Erythroblast (primary cell): ENCODE measurements at places on chromosomes 4 and X.

DNA sequence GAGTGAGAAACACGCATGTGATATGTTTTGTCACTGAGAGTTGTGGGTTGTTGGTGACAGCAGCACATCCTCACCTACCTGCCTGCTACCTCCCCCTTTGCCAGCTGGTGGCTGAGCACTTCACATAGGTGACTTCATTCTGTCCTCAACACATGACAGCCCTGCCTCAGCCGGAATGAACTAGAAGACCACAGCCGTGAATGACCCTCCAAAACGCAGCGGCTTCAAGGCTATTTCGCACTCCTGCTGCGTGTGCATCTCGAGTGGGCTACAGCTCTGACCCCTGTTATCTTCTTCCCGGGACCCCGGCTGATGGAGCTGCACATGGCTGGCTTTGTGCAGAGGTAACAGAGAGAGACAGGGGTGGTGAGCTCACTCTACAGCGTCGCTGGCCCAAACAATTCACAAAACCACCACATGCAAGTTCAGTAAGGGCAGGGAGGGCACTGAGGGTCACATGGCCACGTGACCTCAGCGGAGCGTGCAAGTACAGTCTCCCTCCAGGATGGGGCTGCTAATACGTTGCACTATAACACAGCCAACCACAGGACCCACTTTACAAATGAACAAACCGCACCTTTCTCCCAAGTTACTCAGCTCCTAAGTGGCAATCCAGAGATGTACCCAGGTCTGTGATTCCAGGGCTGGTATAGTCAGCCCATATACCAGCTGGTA lies 6.3 kb upstream of the PPP2R2C start:
- DNase-seq, result no peak

DNA sequence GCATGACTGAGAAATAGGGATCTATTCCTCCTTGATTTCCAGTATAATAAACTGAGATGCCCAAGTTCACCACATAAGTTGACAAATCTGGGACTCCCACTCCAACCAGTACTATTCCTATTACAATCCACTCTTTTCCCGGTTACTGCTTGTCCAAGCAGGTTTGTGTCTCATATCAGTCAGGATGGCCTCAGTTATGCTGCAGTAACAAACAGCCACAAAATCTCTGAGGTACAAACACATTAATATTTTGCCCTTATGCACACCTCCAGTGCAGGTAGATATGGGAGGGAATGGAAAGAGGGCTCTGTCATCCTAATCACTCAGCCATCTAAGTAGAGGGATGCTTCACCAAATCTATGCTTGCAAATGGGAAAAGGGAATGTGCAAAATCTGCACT lies 207.8 kb downstream of the RAB28 start:
- no peak for DNase-seq

DNA sequence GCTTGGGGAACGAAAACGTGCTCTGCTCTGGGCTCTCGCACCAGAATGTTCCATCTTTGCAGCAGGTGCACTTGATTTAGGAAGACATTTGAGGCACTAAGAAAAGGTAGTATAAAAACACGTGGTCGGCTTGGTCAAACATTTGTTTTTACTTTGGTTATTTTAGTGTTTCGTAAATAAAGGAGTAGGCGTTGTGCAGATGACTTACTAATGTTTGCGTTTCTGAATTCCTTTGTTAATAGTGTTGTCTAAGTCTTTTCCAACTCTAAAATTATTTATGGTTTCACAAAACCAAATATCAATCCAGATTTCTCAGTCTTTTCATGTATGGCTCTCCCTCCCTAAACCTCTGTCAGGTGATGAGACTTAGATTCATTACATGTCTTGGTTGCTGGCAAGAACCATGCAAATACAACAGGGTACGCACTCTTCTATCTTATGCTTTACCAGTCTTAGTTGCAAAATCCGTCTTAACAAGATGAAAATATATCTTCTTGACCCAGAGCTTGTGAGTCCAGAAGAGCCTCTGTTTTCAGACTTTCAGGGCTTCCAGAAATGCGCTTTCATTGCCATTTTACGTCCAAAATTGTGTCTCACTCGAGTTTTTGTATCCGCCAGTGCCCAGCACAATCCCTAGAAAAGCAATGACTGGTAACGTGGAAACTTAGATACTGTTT lies 686 bp downstream of the MTHFD2L start:
- peak; percentile 63 for DNase-seq

DNA sequence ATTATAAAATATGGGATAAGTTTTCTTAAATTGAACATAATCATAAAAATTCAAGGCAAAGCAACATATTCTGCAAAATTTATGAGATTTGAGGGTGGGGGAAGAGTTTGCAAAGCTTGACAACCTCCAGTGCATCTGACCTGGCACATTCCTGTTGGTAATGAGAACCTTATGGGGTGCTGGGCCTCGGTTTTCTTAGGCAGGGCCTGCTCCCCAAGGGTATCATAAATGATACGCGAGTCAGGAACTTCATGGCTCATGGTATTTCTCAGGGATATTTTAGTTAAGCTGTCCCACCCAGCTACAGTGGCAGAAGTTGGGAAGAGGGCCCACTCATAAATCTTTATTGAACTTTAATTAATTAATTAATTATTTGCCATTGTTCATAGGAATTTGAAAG lies 13.2 kb downstream of the AFF2 start:
- no peak for DNase-seq

DNA sequence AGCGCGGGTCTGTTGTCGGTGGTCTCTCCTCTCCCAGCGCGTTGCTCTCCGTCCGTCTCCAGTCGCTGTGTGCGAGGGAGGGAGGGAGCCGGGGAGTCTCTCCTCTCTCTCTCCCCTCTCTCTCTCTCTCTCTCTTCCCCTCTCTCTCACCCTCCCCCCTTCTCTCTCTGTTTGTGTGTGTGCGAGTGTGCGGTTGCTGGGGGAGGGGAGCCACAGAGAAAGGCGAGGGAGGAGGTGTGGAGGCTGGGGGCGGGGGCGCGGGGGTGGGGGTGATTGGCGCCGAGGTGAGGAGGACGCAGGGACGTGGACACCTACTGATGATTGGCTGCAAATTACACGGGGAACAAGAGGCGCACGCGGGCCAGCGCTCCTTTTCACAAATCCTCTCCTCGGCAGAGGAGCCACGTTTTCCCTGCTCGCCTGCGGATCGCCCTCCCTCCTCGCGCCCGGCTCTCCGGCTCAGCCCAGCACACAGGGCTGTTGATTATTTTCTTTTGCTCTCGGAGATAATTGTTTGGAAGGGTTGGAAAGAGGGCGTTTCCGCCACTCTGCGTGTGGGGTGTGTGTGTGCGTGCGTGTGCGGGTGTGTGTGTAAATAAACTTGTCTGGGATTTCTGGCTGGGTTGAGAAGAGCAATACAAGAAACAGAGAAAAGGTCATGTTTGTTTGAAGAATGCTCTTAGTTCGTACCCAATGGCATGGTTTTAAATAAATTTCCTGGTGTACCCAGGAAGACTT lies at the start of gene CXXC4:
CXXC4 (minus strand) TSS at position 73 of the 738 bp plus-strand sequence. CDS start 3,092 bp downstream, outside the sequence.
- DNase-seq, result no peak
